NCI-H446 (cell line): ENCODE measurements at places on chromosomes 7 and 10.
A peak's percentile ranks its signal among the peaks of the same experiment; 100 is the strongest.

- DNase-seq = no peak
Observed at GRCh38 chr7:87912121-87912520, 21.9 kb upstream of the ADAM22 start.

DNA sequence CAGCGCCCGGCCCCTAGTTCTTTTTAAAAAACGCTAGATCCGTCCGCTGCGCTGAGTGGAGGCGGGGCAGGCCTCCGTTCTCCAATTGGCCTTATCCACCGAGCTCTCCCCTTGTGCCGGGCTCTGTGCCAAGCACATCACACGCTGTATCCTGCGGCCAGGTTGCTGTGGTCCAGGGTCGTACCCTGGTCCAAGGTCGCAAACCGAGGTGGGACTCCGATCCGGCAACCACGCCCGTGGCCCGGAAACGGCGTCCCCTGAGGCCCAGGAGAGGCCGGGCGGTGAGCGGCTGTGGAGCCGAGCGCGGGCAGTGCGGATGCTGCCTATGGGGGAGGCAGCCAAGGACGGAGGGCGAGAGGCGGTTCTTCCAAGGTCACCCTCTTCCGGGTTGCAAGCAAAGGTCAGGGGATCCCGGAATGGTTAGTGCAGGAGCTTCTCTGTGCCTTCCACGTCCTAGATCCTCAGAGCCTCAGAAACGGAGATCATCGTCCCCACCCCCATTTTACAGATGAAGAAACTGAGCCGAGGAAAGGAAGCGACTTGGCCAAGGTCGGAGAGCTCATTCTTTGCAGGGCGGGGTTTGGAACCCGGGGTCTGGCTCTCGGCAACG, 72.4 kb upstream of the LRRC4 start:
- no peak for DNase-seq

GRCh38 chr10:119652361-119652730, 1.2 kb downstream of the BAG3 start:
- DNase-seq = peak; percentile 3

DNA sequence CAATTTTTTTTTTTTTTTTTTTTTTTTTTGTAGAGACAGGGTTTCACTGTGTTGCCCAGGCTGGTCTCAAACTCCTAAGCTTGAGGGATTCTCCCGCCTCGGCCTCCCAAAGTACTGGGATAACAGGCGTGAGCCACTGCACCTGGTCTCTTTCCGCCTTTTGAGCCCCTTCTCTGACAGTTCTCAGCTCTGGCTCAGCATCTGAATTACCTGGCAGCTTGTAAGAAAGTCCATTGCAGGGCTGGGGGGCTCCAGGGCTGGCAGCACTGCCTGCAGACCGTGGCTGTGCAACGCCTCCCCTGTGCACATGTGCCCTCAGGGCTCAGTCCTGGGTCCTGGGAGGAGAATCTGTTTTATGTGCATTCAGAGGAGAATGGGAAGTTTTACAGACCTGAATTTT, 37.6 kb downstream of the VWA2 start:
- no peak for DNase-seq

- DNase-seq = no peak
Observed at GRCh38 chr7:23514755-23515154, 17.0 kb downstream of the TRA2A start.

GRCh38 chr7:155591055-155591775, 44.9 kb upstream of the CNPY1 start:
- no peak for DNase-seq
